ENCODE measurements at places on chromosomes 2 and 18.

DNA sequence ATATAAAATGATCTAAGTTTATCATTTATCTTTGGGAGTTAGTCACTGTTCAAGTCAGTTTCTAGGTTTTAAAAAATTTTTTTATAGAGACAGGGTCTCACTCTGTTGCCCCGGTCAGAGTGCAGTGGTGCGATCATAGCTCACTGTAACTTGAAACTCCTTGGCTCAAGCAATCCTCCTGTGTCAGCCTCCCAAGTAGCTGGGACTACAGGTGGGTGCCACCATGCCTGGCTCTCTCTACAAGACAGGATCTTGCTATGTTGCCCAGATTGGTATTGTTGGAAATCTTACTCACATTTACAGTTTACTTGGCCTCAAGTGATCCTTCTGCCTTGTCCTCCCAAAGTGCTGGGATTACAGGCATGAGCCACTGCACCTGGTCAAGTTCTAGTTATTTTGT is 74.5 kb downstream of the MIB1 start:
- DNase-seq, result no peak

DNA sequence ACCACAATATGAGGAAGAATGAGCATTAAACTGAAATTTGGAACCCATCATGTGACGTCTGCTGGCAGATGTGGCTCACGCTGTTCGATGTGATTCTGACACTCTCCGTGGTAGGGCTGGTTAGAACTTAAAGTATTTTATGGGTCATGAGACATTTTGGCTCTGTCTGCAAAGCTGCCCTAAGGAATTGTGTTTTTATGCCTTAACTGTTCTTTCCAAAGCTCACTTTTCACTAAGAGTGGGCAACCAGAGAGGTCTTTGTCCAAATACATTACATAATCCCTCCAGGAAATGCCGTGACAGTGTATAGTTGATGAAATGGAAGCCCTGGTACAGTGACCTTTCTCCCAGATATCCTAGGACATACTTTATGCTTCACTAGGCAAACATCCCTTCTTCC is 119.1 kb downstream of the AQP4 start:
- no peak for DNase-seq

DNA sequence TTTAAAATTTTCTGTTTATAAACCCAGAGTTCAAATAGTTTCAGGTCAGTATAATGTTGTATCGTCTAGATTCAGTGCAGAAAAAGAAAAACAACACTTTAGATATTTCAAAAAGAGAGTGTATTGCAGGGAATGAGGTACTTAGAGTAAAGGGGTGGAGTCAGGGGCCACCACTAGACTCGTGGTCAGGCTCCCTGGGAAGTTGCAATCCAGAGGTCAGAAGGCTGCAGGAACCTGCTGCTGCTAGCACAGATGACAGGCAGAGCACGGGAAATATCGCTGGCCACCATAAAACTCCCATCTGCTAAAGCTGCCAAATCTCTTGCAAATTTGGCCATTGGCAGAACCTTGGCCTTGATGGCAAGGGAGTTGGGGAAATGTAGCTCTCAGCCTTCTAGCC is 64.6 kb downstream of the THNSL2 start:
- DNase-seq, result no peak

DNA sequence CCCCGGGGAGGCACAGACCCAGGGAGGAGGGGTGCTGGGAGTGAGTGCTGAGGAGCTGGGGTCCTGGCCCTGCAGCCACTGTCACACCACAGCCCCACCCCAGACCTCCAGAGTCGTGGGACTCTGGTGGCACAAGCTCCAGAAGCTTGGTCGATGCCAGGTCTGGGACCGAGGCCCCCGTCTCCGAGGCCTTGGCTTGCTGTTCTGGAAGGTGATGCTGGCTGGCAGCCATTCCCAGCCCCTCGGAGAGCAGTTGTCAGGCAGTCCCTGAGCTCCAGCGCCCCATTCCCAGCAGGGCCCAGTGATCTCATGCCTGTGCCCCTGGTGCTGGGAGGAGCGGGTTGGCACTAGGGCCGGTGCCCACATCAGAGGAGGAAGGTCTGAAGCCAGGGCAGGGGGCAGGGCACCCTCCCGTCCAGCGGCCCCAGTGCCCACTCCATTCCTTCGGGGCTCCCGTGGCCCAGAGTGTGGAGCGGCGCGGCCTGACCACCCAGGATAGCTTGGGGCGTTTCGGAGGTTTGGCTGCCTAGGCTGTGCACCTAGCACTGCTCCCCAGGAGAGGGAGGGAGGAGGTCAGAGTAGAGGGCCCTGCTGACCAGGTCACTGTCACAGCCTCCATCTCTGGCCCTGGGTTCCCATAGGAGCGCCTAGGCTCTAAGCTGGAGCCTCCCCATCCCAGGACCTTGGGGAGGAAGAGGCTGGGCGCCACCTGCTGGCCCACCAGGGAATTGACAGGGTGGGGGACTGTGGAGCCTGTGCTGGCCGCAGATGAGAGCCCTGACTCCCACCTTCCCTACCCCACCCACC is 16.8 kb upstream of the ALPI start:
- peak; percentile 32 for DNase-seq

- DNase-seq, result no peak
Measured at GRCh38 chr2:239008004-239008403, 160.1 kb downstream of the TWIST2 start.

- DNase-seq, result no peak
Measured at GRCh38 chr2:203059567-203060240, 45.0 kb downstream of the NBEAL1 start.

GRCh38 chr2:108536133-108536780 is 2.0 kb downstream of the LIMS1 start:
- no peak for DNase-seq

GRCh38 chr18:42038936-42039335 is 83.9 kb downstream of the PIK3C3 start:
- DNase-seq, result no peak

DNA sequence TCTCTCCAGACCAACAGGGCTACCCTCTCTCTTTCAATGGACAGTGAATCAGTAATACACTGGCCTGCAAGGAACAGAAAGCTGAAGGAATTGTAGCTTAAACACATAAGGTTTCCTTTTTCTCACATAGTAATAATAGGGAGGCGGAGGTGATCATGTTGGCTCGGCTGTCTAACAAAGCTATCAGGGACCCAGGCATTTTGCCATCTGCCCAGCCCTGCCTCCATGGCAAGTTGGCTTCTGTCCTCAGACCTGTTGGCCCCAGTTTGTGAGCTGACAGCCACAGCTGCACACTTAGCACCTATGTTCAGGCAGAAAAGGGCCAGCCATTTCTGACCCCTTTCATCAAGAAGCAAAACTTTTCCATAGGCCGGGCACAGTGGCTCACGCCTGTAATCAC is 2.0 kb upstream of the CHRNG start:
- no peak for DNase-seq

DNA sequence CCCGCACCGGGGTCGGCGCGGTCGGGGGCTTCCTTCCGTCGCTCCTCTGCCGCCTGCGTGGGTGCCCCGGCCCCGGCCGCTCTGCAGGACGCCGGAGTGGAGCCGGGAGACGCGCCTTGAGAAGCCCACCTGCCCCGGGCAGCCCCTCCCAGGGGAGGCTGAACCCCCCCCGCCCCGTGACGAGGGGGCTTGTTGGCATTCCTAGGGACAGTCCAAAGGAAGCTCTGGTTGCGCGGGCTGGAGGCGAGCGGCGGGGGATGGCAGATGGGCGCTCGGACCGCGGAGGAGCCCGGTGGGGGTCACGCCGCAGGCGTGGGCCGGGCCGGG is 133.5 kb upstream of the MGAT5 start:
- DNase-seq, result no peak

- DNase-seq, result no peak
Measured at GRCh38 chr2:120600335-120600734, 135.3 kb upstream of the GLI2 start.
